Stimulated activated CD4-positive, alpha-beta T cell treated with anti-CD3 and anti-CD28 coated beads, Interleukin-1b, Interleukin-23, amount 100 ng/mL, for 1 hour (primary cell): ENCODE measurements at places on chromosomes 2 and 18.

DNA sequence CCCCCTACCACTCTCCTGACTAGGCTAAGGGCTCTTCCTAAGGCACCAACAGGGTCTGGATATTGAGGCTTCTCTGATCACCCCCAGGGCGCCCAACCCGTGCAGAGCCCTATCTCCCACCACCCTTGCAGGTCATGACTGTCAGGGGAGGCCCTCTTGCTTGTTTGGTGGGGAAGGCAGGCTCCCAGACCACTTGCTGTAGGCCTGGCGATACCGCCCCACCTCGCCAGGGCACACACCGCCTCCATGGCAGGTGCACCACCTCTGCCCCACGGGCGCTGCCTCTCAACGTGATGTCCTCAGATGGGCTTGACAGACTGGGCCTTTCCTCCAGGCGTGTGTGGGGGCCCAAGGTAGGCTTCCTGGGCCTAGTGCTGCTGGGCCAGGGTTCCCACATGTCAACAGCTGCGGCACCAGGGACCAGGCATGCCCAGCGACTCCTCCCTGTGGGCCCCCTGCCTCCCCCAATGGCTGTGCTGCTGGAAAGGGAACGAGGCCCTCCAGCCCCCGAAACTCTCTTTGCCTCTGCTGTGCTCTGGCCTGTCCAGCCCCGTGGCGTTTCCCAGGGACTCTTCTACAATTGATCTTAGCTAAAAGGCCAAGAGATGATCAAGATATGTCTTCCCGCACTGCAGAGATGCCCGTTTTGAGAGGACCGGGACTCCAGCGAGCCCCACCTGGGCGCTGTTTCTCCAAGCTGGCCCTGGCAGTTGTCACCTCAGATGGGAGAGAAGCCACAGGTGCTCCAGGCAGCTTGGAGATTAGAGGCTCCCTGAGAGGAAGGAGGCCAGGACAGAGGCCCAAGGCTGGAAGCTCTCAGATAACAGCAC is 7.5 kb downstream of the NPPC start:
- no peak for DNase-seq

DNA sequence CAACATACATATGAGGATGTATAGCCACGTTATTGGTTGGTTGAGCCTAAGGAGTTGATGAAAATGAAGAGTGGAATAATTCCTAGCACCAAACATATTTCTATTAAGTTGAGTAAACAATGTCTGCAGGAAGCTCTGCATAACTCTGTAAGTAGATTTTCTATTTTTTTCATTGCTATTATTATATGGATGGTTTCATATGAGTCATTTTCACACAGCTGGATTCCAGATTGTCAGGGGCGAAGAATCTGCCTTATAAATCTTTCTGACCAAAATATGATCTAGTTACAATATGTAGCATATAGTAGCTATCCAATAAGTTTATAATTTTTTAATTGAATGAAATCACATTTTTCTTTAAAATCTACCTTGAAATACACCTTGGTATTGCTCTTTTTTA is 468.0 kb upstream of the PKDCC start:
- DNase-seq: no peak

DNA sequence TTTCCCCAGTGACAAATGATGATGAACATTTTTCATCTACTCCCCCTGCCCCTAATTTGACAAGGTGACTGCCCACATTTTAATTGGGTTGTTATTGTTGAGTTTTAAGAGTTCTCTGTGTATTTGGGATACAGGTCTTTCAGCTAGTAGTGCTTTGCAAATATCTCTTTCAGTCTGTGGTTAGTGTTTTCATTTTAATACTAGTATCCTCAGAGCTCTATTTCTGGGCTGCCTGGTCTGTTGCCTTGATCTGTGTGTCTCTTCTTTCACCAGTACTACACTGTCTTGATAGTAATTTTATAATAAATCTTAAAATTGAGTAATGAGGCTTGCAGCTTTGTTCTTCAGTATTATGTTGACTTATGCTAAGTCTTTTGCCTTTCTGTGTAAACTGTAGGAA is 19.7 kb downstream of the EIF5B start:
- DNase-seq: no peak

GRCh38 chr2:225668606-225669266 is 269.2 kb downstream of the NYAP2 start:
- no peak for DNase-seq

DNA sequence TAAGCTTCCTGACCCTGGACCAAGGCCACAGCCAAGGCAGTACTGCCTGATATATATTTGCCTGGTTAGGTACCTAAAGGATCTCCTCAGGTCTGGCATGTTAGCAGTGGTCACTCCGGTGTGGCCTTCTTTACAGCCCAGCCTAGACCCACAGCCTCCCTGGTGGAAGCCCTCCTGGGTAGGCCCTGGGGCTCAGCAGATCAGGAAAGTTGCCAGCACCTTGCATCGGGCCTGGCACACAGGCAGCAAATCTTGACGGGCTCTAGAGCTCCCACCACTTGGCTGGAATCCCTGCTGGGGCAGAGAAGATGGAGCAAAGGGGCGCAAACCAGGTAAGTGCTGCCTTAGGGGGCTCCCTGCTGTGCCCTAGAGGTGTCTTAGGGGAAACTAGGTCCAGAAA is 40.9 kb upstream of the ATP6V1B1 start:
- no peak for DNase-seq

GRCh38 chr18:25229920-25230319 is 122.0 kb downstream of the ZNF521 start:
- no peak for DNase-seq

DNA sequence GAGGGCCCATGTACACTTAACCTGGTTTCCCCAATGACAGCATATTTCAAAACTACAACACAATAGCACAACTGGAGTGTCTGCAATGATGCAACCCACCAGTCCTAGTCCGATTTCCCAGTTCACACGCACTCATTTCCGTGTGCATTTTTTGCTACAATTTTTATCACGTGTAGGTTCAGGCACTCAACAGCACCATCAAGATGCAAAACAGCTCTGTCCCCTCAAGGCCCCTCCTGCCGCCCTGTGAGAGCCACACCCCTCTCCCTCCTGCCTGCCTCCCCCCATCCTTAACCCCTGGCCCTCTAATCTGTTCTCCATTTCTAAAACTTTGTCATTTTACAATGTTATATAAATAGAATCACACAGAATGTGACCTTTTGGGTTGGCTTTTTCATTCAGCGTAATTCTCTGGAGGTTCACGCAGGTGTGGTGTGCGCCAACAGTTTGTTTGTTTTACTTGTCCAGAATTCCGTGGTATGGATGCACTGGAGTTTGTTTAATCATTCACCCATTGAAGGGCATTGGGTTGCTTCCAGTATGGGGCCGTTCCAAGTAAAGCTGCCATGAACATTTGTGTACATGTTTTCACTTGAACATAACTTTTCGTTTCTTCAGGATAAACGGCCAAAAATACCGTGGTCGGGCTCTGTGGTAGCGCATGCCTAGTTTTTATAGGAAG is 8.4 kb downstream of the KCNIP3 start:
- DNase-seq: no peak

- DNase-seq: no peak
Measured at GRCh38 chr2:21217442-21217841, 93.7 kb downstream of the TDRD15 start.

DNA sequence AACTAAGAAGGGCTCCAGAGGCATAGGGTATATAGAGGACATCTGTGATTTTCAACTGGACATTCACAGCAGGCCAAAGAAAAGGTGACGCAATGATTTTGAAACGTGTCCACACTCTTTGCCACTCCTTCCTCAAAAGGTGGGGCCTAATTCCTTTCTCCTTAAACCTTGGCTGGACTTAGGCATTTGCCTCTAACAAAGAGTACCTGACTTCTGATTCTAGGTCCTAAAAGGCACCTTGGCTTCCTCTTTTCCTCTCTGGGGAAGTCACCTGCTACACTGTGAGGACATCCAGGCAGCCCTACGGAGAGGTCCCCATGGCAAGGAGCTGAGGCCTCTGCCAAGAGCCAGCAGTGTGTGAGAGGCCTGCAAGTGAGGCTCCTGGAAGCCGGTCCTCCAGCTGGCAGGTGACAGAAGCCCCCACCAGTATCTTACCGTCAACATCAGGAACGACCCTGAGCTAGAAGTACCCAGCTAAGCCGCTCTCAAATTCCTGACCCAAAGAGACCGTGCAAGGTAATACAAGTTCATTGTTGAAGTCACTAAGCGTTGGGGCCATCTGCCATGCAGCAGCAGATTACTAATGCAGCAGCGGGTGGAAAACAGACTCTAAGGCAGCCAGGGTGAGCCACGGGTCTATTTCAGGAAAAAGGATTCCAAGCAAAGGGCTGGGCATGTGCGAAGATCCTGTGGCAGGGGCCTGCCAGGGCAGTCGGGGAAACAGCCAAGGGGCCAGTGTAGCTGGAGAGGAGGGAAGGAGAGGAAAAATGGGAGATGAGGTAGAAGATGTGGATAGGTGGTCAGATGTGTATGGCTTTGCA is 7.4 kb upstream of the HES6 start:
- DNase-seq: no peak

DNA sequence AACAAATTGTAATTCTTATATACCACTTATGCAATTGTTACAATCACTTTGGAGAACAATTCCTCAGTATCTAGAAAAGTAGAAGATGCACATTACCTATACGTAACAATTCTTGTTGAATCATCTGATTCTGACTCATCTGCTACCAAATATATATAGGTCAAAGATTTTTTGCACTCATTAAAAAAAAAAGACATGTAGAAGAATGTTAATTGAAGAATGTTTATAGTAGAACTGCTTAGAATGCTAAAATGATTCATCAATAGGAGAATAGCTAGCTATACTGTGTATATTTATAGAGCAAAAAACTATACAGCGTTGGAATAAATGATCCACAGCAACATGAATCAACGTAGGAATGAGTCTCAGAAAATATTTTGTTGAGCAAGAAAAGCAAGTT is 29.5 kb upstream of the STAT1 start:
- DNase-seq: no peak

DNA sequence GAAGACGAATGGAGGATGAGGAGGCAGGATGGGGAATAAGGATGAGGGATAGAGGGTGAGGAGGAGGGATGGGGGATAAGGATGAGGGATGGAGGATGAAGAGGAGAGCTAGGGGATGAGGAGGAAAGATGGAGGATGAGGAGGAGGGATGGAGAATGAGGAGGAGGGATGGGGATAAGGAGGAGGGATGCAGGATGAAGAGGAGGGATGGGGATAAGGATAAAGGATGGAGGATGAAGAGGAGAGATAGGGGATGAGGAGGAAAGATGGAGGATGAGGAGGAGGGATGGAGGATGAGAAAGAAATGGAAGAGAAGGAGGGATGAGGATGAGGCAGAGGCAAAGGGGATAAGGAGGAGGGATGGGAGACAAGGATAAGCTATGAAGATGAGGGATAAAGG is 230.0 kb downstream of the NAPG start:
- DNase-seq: no peak
